ENCODE measurements at places on chromosomes 2 and 18.

GRCh38 chr2:108106731-108107130, 120.4 kb downstream of the SLC5A7 start:
- no peak for DNase-seq

DNA sequence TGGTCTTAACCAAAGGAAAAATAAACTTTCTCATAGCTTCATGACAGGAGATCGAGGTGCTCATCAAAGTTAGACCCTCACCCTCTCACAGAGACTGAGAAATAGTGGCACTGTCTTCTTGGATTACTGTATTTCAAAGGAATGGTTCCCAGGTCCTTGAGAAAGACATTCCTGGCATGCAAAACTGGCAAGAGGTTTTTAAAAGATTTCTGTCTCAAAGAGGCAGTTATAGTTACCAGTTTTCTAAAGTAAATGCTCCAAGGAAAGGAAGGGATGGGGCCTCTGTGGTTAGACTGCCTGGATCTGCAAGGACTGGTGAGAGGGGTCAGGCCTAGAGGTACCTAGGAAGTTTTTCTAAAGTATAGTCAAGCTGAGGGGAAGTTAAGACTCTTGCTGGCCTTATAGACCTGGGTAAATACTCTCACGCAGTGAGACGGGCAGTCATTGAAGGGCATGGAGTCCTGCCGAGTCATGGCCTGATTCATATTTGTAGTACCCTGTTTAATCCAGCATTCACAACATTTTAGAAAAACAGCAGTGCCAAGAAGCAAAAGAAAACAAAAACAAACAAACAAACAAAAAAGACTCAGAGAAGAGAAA, 226.1 kb downstream of the DOK6 start:
- no peak for DNase-seq

- peak; percentile 68 for DNase-seq
These were observed 41.8 kb upstream of the TMEM178A start for GRCh38 chr2:39623917-39624316.

- DNase-seq, result no peak
These were observed 139.0 kb downstream of the DDX1 start for GRCh38 chr2:15730545-15731212.

DNA sequence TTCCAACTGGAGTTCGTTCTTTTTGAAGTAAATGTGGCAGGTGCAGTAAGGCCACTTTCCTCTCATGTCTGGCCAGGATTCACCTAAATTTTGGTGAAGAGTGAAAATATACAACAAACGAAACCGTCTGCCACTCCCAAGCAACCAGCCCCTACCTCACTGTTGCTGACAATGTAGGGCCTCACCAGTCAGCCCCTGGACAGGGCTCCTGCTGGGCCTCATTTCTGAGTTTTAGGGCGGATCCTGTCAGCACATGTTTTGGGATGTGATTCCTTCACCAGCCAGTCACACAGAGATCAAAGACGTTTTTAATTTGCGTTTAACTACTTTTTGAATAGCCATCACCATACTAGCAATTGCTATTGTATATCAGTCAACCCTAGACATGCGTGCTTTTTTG, 185.0 kb downstream of the WDR7 start:
- no peak for DNase-seq

GRCh38 chr18:63872586-63872985, 14.9 kb upstream of the SERPINB2 start:
- no peak for DNase-seq

- no peak for DNase-seq
These were observed 171.1 kb downstream of the FTCDNL1 start for GRCh38 chr2:199679883-199680282.

- DNase-seq, result no peak
These were observed 27.6 kb downstream of the ADNP2 start for GRCh38 chr18:80136679-80137078.

DNA sequence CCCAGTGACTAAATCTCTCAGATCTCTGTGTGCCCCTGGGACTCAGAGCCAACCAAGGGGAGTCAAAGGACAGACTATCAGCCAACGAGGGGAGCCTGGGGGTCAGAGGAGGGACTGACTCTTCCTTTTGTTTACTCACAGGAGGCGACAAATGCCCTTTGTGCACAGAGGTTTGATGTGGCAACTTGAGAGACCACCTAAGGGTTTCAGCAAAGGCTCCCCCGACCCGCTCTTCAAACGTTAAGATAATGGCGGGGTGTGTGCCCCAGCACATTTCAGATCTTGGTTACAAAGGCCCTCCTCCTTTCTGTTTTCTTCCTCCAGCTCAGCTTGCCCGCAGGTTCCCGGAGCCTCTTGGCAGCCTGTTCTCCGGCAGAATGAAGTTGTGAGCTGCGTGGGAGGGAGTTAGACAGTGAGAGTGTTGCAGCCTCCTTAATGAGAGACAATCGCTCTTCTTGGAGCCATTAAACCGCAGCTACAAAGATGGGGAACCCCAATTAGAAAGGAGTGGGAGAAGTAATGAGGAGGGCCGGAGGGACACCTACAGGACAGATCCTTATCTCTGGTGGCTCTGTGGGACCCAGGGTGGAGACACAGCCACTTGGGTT, 76.2 kb downstream of the KIAA2012 start:
- no peak for DNase-seq

- DNase-seq, result no peak
These were observed 349.9 kb upstream of the MEIS1 start for GRCh38 chr2:66084948-66085590.

GRCh38 chr2:84486441-84487115, 27.5 kb upstream of the SUCLG1 start:
- no peak for DNase-seq

DNA sequence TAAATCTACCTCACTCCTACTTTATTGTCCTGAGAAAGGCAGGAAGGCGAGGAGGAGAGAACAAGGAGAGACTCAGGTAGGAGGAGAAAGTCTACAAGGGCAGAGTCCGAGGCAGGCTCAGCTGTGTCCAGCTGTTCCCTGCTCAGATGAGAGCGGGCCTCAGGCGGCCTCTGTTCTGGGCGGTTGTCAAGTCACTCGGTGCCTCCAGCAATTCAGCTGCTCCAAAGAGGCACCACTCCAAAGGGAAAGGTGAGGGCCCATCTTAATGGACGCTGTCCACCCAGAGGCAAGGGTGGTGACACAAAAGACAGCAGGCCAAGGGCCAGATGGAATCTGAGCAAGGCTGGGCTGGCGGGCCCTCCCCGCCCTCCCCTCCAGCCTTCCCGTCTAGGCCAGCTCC, 101.4 kb upstream of the EPAS1 start:
- no peak for DNase-seq

GRCh38 chr2:15010346-15010745, 377.8 kb downstream of the LRATD1 start:
- no peak for DNase-seq

DNA sequence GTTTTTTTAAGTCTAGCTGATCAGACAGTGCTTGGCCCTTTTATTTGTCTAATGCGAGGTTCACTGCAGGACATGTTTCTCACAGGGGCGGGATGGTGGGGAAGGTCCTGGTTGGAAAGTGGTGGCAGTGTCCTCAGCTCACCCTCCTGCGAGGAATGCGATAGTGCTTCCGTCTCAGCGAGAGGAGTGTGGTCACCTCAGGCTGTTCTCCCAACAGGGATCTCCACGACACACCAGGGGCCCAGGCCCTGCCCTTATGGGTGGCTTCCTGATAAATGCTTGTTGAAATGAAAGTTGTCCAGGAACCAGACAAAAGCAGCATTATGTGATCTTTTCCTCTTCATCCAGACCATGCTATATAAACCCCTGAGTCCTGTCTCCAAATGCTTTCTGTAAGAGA, 70.1 kb downstream of the BOLA3 start:
- DNase-seq, result no peak

DNA sequence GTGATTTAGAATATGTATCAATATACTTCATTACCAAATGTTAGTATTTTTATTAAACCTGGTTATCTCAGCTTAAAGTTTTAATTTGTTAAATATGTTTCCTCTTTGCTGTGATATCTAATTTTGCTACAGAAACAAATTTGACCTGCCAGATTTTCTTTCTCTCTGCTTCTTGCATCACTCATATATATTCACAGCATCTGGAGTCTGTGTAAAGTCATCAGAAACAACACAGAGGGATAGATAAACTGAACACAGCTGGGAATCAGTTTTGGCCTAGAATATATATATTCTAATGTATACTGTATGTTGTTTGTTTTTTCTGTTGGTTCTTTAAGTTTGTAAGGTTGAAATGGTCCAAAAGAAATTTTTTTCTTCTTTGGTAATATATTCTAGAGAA, 8.5 kb downstream of the PSMD14 start:
- DNase-seq, result no peak

- DNase-seq, result peak; percentile 5
These were observed 38.7 kb downstream of the MSTN start for GRCh38 chr2:190023860-190024259.

DNA sequence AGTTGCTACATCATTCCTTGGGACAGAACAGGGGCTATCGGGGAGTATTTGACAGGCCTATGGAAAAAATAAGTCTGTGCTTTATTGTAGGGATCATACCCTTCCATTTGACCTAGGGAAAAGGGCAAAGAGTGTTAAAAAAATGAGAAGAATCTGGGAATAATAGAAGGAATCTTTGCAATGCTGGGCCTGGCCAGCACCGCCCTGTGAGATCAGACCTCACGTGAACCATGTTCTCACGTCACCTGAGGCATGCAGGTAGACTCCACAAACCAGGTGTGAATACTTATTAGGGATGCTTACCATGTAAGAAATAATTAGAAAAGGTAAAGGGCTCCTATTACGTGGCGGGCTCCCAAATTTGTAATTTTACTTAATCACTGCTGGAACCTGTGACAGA, 177.5 kb upstream of the GATA6 start:
- no peak for DNase-seq

GRCh38 chr2:126244937-126245336, 411.0 kb upstream of the GYPC start:
- DNase-seq, result no peak

DNA sequence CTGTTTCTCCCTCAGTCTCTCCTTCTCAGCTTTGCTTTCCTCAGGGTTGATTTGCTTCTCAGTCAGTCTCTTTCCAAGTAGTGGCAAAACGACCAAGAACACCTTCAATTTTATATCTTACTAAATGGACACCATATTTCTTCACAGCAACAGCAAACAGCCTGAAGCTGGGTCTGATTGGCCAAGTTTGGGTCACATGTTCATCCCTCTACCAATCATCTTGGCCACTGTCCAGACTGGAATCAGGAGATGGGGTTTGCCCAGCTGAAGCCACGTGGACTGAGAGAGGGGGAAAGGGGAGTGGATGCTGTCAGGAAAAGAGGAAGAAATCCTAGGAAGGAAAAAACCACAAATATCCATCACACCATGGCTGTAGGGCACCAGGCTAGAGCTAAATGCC, 42.0 kb upstream of the ACMSD start:
- DNase-seq, result no peak

DNA sequence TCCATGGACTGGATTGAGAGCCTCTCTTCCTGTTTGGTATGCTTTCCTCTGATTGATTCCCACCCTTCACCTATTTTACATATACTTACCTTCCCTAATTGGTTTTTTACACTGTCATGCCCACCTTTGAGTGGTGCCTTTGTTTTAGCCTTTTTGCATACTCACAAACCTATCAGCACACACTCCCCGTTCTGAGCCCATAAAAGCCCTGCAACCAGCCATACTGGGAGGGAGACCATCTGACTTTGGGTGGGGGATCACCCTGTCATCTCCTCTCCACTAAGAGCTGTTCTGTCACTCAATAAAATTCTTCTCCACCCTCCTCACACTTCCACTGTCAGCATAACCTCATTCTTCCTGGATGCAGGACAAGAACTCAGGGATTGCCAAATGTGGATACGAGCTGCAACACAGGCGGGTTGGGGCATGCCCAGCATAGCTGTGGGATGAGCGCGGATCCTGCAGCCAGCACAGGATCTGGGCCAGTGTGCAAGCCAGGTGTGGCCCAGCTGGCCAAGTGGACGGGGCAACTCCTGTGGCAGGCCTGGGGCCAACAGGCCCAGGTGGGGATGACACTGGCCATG, 9.4 kb upstream of the MOB1A start:
- DNase-seq, result no peak

DNA sequence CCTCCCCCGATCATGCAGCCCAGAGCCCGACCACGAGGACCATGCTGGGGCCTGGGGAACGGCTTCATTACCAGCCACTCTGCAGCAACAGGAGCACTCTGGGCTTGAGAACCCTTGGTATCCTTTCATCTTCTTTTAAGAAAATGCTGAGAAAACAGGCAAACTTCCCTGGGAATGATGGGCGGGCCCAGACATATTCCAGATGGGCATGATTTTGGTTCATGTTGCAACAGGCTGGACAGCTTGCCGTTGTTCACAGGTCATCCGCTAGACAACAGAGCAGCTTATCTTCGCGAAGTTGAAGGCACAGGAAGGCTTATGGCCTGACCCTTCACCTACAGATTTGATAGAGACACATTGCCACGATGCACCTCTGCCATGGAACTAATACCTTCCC, 121.0 kb downstream of the KLHL29 start:
- DNase-seq, result peak; percentile 36

- no peak for DNase-seq
These were observed 2.1 kb upstream of the MOGAT1 start for GRCh38 chr2:222669353-222669752.

- no peak for DNase-seq
These were observed 6.1 kb downstream of the NCKAP1 start for GRCh38 chr2:183031911-183032794.

- DNase-seq, result no peak
These were observed 238.2 kb upstream of the SOX11 start for GRCh38 chr2:5454051-5454390.

DNA sequence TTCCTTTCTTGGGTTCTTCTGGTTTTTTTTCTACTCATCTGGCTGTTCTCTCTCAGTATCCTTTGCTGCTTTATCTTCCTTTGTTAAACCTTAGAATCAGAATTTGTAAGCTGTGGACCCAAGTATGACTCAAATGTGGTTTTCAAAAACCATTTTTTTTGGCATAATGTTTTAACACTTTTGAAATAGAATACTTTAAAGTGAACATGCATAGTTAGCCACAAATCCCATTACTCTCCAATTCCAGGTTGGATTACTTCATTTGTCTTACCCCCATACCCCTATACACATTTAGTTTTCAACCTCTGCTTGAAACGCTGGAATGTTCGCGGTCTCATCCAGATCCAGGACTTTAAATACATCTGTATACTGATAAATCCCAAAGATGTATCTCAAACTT, 29.1 kb downstream of the ALMS1 start:
- no peak for DNase-seq

- no peak for DNase-seq
These were observed 532.9 kb upstream of the ID2 start for GRCh38 chr2:8149007-8149405.

GRCh38 chr2:126645211-126645618, 10.7 kb upstream of the GYPC start:
- DNase-seq, result no peak

- no peak for DNase-seq
These were observed 4.9 kb upstream of the TMEM200C start for GRCh38 chr18:5900262-5900661.

DNA sequence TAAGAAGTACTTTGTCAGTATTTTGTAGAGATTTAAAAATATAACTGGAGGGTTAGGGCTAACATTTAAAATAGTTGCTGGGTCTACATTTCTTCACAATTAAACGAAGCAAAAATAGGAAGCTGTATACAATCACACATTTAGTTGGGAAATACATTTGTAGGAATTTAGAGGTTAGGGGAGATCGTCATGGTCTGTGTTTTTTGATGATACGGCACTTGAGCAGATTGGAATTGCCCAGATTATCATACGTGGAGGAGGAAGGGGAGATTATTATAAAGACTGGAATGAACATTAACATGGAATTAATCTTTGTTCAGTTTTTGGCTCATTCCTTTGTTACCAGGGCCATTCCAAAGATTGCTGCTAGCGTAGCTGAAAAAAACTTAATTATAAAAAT, 84.6 kb downstream of the MTA3 start:
- no peak for DNase-seq
